GM12865 (cell line): ENCODE measurements at places on chromosomes 4 and X.

GRCh38 chrX:12894074-12895030, 12.1 kb upstream of the TLR8 start:
- DNase-seq: peak; percentile 71

DNA sequence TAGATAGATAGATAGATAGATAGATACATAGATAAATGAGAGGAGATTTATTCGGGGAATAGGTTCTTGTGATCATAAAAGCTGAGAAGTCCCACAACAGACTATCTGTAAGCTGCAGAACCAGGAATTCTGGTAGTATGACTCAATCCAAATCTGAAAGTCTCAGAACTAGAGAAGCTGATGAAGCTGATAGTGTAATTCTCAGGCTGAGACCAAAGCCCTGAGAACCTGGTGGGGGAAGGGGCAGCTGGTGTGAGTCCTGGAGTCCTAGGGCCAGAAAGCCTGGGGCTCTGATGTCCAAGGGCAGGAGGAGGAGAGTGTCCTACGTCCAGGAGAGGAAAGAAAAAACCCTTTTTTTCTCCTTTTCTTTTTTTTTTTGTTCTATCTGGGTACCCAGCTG, 8.0 kb upstream of the BANK1 start:
- DNase-seq: no peak

GRCh38 chr4:29571322-29571721, 1148.8 kb upstream of the PCDH7 start:
- peak; percentile 7 for DNase-seq

GRCh38 chrX:46912603-46913491, 626 bp downstream of the JADE3 start:
- DNase-seq: peak; percentile 66

GRCh38 chr4:53012738-53013137, 150.6 kb downstream of the RASL11B start:
- DNase-seq: peak; percentile 32

- DNase-seq: no peak
These were observed 114.5 kb downstream of the ANXA5 start for GRCh38 chr4:121582296-121582695.

GRCh38 chrX:13845721-13846378, 29.0 kb upstream of the GPM6B start:
- no peak for DNase-seq

DNA sequence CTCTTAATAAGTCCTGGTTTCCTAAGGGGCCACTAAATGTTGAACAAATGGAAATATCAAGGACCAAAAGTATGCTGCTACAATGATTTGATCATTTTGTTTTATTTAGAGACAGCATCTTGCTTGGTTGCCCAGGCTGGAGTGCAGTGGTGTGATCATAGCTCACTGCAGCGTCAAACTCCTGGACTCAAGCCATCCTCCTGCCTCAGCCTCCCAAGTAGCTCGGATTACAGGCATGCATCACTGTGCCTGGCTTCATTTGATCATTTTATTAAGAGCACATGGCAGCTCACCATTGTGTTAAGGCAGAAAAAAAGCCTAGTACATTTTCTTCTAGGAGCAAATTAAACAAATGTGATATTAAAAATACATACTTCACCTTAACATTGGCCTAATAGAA, 52.7 kb downstream of the DCLK2 start:
- no peak for DNase-seq

GRCh38 chrX:70244881-70245280, 10.4 kb downstream of the AWAT1 start:
- no peak for DNase-seq
